ENCODE measurements at places on chromosomes 5 and 9. TPM values are rescaled to one million over a fixed set of nuclear protein-coding genes. Genes with fewer than 3 reads are reported as not detected.

The PARP8 gene
- 8.7 TPM for total RNA-seq

The IQGAP2 gene
- 2.1 TPM for total RNA-seq

The CENPP gene
- total RNA-seq: 2.4 TPM

The PRDM9 gene
- not detected for total RNA-seq

The GAPT gene
- total RNA-seq: not detected

The ACTBL2 gene
- total RNA-seq: 0.11 TPM

The CATSPER3 gene
- 0.12 TPM for total RNA-seq

The TMEM232 gene
- total RNA-seq: 2.0 TPM

The GPBP1 gene
- total RNA-seq: 80.3 TPM

The FOXI1 gene
- total RNA-seq: not detected
